ENCODE measurements at places on chromosomes 3 and 15.

DNA sequence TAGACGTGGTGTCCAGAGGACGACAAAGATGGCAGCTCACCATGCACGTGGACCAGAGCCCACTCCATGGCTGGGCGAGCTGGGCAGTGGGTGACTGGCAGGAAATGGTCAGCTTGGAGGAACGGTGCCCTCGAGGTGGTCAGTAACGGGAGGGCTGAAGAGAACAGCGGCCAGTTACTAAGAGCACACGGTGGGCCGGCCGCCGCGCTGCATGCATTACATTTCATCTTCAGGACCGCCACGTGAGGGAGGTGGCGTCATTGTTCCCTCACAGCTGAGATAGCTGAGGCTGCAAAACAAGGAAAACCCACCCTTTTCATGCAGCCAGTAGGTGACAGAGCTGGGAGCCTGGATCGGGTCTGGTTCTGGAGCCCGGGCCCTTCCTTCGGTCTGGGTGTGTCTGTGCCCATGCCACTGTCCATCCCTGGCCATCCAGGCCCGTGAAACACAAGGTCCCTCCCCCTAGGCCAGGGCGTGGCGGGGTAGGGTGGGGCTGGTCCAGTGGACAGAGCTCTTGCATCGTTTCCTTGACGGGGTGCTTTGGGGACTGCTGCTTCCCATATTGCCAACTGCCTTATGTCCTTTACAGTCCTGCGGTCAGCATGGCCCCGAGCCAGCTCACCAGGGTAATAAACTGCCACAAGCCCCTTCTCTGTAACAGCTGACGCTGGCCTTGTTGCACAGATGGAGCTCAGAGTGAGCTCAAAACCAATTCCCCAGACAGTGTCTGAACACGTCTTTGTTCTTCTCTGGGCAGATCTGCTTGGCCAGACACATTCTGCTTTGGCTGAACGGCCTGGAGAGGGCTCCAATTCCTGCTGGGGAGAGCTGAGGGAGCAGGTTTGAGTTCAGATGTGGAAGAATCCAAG is 51.8 kb downstream of the RGMA start:
- DNase-seq, result peak; percentile 63

DNA sequence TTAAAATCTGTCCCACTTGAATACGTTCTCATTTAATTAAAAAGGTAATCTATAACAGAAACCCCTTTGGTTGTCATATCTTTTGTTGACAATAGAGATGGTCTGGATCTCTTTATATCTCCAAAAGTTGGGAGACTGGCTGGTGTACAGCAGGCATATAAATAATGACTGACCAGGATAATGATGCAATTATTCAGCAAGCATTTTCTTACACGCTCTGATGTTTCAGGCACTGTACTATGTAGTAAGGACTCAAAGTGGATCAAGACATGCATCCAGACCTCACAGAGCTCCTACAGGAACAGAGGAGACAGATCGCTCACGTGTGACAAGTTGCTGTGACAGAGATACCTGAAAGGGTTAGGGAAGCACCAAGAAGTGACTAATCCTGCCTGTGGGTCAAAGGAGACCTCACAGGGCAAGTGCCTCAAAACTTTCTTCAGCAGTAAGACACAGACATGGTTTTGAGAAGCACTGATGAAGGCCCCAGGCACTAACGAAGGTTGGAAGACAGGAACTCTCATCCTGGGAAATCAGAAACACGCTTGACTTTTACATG is 25.7 kb downstream of the VPS39 start:
- no peak for DNase-seq

DNA sequence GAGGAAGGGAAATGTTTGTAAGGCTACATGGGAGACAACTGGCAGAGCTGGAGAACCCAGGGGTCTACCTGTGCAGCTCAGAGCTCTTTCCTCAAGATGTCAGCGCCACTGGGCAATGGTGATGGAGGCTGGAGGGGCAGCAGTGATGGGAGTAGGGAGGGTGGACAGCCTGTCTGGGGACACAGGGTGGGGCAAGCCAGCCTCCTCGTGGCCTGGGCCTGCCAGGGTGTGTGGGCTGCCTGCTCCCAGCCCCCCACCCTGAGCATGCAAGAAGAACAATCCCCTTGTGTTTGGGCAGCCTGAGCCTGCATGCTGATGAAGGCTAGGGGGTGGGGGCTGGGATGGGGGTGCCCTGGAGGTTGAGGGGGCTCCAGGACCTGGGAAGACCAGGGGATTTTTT is 1.2 kb downstream of the PCBP4 start:
- no peak for DNase-seq

- DNase-seq, result no peak
These were observed 37.7 kb upstream of the LARS2 start for GRCh38 chr3:45350680-45351079.

- no peak for DNase-seq
These were observed 17.4 kb upstream of the SLC25A36 start for GRCh38 chr3:140924097-140924873.

DNA sequence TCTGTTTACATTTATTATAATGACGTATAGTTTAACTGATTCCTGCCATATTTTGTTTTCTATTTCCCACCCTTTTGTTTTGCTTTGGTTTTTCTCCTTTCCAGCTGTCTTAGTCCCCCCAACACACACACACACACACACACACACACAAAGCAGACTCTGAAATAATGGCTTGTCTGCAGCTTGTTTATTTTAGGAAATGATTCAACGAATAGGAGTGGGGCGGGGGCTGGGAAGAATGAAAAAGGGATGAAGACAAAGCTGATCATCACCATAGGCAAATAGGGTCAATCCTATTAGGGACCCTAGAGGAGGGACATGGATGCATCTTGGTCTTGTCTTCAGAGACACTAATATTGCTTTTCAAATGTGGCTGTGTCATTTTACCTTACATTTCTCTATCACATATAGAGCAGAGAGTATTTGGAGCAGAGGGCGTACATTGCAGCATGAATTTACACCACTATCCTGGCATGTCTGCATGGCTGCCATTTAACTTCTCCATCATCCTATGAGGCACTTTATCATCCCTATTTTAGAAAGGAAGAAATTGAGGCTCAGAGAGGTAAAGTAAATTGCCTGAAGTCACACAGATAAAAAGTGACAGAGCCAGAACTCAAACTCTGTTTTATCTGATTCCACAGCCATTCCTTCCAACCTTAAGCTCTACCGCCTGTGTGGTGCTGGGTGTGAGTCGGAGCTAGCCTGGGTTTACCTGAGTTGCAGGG is 147.2 kb upstream of the TPM1 start:
- DNase-seq, result no peak

- DNase-seq, result no peak
These were observed 6.9 kb upstream of the BDH1 start for GRCh38 chr3:197562398-197563251.

DNA sequence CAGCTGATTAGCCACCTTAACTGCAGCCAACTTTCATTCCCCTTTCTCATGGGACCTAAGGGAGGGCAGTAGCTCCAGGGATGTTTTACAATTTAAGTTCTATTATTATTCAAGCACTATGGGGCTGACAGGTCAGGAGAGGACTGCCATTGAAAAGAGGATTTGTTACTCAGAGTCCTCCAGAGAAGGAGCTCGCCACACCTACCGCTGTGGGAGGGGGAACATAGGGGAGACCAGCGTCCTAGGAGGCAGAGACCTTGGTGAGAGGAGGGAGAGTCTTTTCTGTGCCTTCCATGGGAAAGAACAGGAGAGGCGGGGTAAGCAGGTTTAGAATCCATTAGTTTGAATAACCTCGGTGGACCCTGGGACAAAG is 14.4 kb downstream of the ATP10A start:
- peak; percentile 2 for DNase-seq

DNA sequence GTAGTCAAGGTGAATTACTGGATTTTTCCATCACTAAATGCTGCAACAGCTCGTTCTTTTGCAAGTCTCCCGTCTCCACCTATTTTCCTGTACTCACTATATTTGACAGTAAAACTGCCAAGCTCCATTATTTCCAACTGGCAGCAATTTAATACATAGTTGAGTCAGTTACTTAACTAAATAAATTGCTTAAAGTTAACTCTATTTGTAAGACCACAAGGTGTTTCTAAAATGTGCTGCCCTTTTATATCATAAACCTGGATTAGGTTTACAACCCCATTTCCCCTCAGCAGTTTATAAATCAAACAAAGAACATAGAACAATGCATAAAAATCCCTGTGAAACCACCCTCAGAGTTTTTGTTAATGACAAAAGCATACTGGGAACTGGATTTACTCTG is 211.4 kb upstream of the DPH6 start:
- DNase-seq, result no peak

GRCh38 chr3:142046320-142047020 is 102.9 kb downstream of the TFDP2 start:
- DNase-seq, result no peak

DNA sequence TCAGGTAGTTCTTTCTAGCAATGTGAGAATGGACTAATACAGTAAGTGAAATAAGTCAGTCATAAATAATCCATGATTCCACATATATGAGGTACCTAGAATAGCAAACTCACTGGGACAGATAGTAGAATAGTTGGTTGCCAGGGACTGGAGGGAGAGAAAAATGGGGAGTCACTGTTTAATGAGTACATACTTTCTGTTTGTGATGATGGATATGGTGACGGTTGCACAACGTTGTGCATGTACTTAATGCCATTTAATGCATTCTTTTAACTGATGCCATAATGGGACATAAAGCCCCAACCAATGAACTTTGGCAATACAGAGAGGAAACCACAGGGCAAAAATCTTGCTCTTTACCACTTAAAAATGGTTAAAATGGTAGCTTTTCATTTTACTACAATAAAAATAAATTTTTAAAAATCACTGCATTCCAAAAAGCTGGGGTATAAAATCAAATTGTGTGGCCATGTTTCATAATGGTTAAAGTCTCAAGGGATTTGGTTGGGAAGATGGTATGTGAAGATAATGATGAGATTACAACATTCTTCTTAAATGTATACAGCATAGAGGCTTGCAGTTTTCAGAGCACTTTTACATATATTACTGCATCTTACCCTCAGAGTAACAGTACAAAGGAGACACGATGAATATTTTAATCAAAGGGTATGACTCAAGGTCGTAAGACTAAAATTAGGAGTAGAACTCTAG is 45.2 kb downstream of the ADAM10 start:
- DNase-seq, result no peak

DNA sequence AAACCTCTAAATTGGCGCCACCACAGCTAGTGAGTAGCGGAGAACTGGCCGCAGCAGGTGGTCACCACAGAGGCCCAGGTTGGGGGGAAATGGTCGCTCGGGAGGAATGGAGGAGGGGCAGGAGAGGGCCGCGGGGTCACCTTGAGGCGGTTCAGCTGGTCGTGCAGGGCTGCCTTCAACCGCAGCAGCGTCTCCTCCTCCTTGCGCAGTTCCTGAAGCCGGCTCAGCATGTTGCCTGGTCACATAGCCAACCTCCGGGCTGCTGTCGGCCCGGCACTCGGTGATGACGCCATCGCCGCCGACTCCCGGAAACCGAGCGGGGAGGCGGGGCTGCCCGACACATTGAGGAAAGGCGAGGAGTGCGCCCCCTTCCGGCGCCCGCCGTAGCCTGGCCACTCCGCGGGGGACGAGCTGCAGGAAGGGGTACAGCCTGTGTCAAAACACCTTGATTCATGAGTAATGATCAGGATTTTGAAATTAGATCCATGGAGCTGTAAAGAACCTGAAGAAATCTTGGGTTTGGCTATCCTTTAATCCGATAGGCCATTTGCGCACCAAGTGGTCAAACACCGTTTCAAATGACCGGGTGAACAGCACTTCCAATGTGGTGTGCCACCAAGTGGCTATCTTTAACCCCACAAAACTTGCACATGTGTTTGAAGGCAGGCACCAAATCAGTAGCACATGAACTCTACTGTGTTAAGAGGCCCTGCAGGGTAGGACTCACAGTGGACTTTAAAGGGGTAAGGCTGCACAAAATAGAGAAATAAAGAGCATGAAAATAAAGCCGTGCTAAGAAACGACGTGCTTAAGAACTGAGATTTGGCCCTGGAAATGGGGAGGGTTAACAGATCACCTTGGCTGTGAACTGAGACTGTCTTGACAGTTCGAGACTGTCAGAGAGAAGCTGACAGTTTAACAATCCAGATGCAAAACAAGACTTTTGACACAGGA is at the start of gene SNAPC5:
SNAPC5 (minus strand) TSS at position 261 of the 954 bp plus-strand sequence; CDS start at position 230, 31 bp downstream.
- peak; percentile 97 for DNase-seq

Data from retina (tissue), 1 donor.